ENCODE measurements at places on chromosomes 5 and 9.

DNA sequence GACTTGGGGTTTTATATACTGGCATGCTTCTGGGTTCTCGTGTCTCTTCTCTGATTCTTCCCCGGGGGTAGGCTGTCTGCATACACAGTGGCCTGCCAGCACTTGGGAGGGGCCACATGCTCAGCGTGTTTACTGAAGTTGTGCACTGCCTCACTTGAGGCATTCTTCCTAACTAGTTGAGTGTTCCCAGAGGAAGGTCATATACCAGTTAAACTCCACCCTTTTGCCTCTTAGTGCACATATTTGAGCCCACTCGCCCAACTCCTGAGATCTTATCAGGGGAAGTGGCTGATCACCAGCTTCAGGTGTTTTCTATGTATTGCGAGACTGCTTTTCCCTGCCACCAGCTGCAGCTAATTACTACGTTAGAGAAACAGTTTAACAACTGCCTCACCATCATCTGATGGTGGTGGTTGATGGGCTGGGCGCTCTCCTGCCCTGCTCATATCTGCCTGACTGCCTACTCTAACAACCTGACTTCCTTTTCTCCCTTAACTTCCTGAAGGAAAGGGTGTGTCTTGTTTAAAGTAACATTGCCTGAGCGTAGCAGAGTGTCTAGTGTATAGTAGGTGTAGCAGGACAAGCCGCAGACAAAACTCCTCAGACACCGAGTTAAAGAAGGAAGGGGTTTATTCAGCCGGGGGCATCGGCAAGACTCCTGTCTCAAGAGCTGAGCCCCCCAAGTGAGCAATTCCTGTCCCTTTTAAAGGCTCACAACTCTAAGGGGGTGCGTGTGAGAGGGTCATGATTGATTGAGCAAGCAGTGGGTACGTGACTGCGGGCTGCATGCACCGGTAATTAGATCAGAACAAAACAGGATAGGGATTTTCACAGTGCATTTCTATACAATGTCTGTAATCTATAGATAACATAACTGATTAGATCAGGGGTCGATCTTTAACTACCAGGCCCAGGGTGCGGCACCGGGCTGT, 60.1 kb upstream of the CLINT1 start:
- peak; percentile 52 for DNase-seq

DNA sequence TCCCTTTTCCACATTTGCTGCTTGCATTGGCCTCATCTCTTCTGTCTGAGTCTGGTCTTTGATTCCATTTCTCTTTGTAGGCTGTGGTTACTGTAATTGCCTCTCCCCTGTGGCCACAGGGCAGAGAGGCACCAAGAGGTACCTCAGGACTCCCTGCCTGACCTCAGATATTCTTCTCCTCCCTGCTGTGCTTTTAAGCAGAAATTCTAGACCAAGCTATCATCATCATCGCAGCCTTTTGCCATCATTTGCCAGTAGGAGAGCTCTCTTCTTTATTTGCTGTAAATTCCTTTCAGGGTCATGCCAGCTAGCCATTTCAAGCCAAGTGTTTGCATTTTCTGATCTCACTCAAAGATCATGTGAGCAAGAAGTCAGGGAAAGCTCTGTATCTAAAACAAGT, 369.6 kb downstream of the ICE1 start:
- DNase-seq: no peak

GRCh38 chr9:77927265-77927664, 104.3 kb downstream of the GNAQ start:
- DNase-seq: no peak

GRCh38 chr5:89908876-89909275, 500.7 kb downstream of the CETN3 start:
- DNase-seq: no peak

DNA sequence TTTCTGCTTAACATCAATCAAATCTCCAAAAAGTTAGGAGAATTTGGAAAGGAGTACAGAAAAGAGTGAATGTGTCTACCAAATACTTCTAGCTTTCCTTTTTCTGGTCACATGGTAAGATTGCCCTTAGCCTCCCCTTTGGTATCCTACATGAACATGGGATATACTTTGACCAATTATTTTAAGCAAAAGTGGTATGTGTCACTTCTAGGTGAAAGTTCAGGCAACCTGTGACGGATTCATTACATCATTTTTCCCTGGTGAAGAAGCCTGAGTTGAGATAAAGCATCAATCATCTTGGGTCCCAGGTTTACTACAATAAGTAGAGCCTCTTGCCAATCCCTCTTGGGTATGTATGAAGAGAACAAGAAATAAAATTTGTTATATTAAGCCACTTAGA, 419.2 kb downstream of the PDE4D start:
- peak; percentile 40 for DNase-seq

DNA sequence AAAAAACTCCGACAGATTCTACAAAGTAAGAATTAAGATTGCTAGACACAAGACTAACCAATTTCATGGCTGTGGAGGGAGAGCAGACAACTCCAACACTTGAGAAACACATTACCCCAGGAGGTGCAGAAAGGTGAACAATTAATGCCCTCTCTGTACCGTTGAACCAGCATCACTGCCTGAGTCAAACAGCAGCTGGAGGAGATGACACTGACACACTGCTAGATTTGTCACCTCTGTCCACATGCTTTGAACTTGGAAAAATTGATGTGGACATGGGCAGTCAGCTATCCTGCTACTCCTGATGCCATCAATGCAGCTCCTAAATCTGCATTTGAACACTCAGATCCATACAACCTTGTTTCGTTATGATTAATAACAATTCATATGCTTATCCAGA, 51.7 kb downstream of the GPBP1 start:
- DNase-seq: no peak

- DNase-seq: no peak
Observed at GRCh38 chr5:43298443-43298842, 14.8 kb downstream of the HMGCS1 start.

DNA sequence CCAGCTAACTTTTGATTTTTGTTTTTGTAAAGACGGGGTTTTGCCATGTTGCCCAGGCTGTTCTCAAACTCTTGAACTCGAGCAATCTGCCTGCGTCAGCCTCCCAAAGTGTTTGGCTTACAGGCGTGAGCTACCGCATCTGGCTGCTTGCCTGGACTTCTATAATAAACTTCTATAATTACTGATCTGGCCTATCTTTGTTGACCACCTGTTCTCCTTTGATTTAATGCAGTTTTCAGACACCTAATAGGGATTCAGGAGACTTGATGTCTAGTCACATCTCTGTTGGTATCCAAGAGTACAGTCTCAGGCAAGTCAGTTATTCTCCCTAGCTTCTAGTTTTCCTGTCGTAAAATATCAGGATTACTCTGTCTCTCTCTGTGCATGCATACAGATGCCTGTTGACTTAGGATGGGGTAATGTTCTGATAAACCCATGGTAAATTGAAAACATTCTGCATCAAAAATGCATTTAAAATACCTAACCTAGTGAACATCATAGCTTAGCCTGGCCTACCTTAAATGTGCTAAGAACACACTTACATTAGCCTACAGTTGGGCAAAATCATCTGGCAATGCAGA, 51.5 kb upstream of the NR3C1 start:
- no peak for DNase-seq

DNA sequence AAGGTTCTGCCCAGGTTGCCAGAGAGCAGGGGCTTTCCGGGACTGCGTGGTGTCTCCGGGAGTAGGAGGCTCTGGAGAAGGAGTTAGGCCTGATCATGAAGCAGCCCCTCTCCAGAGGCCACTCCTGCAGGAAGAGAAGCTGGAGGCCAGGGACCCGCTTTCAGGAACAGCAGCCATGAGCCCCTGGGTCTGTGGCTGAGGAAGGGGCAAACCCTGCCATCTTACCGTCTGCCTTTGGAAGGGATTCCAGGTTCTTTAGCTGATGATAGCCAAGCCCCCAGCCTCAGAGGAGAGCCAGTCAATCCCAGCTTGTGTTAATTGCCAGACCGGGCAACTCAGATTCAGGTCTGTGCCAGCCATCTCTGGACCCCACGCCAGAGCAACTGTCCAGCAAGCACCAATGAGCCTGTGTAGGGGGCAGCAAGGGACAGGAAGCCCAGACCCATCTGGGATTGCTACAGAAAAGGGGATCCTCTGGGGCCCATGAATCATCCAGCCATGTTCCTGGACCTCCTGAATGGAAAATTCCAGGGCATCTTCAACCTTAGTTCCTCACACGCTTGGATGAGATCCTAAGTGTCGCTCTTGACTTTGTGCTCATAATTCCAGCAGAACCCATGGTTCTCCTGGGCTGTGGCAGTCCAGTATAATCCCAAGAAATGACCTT, 42.7 kb upstream of the MVB12B start:
- DNase-seq: no peak

DNA sequence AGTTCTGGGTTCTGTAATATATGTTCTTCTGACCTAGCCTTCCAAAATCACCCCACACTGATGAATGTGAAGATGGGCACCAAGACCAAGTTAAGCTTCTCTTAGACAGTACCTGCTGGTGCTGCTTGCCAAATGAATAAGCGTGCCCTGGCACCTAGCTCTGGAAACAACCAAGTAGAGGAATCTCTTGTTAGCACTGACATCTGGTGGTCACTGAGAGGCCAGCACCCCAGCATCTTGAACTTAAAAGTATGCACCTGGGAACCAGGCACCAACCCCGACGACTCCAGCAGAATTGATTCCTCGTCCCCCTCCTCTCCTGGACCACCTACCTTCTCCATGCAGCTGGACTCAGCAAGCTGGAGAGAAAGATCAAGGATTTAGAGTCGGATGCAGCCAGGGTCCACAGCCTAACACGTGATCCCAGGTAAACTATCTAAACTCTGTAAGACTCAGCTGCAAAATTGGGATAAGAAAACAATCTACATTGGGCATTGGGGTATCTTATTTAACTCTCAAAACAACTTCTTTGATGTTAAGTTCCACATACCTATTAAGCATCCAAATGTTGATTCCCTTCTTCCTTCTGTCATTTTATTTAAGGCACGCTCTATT, 89.8 kb downstream of the SLC1A3 start:
- DNase-seq: peak; percentile 73

GRCh38 chr9:134048582-134048968, 19.3 kb downstream of the BRD3 start:
- DNase-seq: no peak

DNA sequence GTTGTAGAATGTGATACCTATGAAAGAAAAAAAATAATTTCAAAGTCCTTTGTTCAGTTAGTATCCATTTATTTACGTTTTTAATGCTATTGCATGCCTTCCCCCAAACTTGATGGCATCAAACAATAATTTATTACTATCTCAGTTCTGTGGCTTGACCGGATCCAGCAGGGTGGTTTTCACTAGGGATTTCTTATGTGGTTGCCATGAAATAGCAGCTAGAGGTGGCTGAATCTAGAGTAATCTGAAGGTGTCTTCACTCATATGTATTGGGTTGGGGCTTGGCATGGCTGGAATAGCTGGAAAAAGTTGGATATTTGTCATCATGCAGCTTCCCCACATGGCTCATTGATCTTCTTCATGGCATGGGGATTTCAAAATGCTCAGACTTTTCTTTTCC, 619.3 kb upstream of the ZNF608 start:
- no peak for DNase-seq

DNA sequence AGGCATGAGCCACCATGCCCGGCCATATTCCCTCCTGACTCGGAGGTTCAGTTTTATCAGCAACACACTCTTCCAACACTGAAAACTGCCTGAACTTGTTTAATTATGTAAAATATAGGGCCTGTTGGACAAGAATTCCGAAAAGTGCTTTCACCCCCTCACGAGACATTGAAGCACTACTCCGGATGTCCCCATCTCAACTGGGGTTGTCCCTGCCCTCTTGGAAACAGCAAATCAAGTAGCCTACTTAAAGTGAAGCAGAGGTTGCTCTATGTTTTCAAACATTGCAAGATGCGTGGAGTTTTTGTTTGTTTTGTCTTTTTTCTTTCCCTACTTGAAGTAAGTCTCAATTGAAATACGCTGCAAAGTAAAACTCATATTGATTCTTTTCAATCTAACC, 7.6 kb downstream of the PTGER4 start:
- no peak for DNase-seq

DNA sequence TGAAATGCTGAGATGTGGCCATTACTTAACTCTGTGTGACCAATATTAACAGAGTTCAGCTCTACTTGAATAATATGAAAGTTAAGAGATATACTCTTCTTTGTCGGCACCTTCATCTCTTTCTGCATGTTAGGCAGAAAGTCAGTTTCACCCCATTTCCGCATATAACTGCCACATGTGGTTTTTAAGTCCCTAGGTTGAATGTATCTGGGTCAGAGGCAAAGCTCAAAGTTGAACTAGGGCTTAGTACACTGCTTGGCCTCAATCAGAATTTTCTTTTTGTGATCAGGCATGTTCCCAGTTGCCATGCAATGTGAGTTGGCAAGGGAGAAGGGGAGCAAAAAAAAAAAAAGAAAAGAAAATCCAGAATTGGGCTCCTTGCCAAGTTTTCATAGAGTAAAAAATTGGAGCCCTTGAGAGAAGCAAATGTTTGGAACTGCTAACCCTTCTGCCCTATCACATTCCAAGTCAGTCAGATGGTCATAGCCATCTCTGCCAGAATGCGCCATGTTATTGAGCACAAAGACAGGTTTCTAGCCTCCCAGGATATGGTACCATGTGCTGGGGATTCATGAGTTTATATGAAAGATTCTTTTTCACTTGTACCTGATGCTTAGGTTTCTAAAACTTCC, 251.2 kb upstream of the RORB start:
- no peak for DNase-seq

- no peak for DNase-seq
Observed at GRCh38 chr9:120263836-120264235, 316.1 kb downstream of the CDK5RAP2 start.

GRCh38 chr9:127779136-127779981, 893 bp upstream of the SH2D3C start:
- no peak for DNase-seq

DNA sequence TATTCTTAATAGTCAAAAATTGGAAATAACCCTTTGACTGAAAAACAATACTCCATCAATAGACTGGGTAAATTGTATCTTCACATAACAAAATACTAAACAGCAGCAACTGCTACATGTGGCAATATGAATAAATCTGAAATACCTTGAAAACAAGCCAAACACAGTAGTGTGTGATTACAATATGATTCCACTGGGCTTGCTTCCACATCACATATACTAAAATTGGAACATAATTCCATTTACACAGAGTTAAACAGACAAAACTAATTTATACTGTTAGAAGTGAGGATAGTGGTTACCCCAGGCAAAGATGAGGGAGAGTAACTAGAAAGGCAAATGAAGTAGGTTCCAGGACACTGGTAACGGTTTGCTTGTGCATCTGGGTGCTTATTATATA, 20.4 kb downstream of the FNIP1 start:
- DNase-seq: no peak

GRCh38 chr5:178227138-178227659, 5.4 kb downstream of the PHYKPL start:
- DNase-seq: no peak

DNA sequence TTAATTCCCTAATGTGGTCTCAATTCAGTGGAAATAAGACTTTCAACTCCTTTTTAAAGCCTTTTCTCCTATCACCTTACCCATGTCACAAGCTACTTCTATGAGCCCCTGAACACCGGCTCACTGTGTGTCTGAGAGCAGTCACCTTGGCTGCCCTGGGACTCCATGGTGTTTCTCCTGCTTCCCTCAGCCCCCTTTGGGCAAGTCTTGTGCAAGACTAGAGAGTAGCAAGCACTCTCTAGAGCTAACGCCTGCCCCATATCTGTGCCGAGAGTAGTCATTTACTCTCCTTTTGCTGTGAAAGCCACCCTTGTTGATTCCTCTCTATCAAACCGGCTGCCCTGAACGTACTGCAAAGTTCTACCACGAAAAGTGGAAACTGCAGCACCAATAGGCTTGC, 77.9 kb upstream of the DAB2 start:
- no peak for DNase-seq

Data from bronchial epithelial cell (primary cell).